Airway epithelial cell (primary cell): ENCODE measurements at places on chromosomes 1 and 21. TPM values are rescaled to one million over a fixed set of nuclear protein-coding genes. Genes with fewer than 3 reads are reported as not detected.

Gene ATP6V1G3
- not detected in 2 replicates for total RNA-seq

Gene NBPF10
- 0.09 and 0.28 TPM in 2 replicates for total RNA-seq

Gene SELL
- not detected in 2 replicates for total RNA-seq

Gene ACTA1
- total RNA-seq = not detected in 2 replicates

Gene MAP1LC3C
- not detected in 2 replicates for total RNA-seq

Gene B3GALT2
- not detected in 2 replicates for total RNA-seq

Gene GNG4
- 0.05 and 0.21 TPM in 2 replicates for total RNA-seq

Gene C1orf53
- total RNA-seq = 8.5 and 10.2 TPM in 2 replicates

Gene ESRRG
- total RNA-seq = not detected in 2 replicates

Gene IL20
- not detected in 2 replicates for total RNA-seq

Gene HPDL
- total RNA-seq = 5.2 and 8.5 TPM in 2 replicates

Gene KRTAP10-1
- not detected in 2 replicates for total RNA-seq
